Fibroblast of skin of left biceps (primary cell): ENCODE measurements at places on chromosomes 3 and 15.
A peak's percentile ranks its signal among the peaks of the same experiment; 100 is the strongest.

GRCh38 chr3:170323331-170323730 is 34.2 kb upstream of the SKIL start:
- DNase-seq = no peak

- peak; percentile 72 for DNase-seq
These were observed 80.7 kb upstream of the ALDH1L1 start for GRCh38 chr3:126261037-126261436.

- no peak for DNase-seq
These were observed at the start of gene TRANK1 for GRCh38 chr3:36944641-36945270. Gene TRANK1, minus strand, starts transcription at chr3:36945054. Its CDS starts 245 bp downstream, at chr3:36944809.

GRCh38 chr15:70604666-70605315 is 158.6 kb downstream of the UACA start:
- no peak for DNase-seq

GRCh38 chr3:31833391-31834190 is 147.5 kb downstream of the OSBPL10 start:
- no peak for DNase-seq

DNA sequence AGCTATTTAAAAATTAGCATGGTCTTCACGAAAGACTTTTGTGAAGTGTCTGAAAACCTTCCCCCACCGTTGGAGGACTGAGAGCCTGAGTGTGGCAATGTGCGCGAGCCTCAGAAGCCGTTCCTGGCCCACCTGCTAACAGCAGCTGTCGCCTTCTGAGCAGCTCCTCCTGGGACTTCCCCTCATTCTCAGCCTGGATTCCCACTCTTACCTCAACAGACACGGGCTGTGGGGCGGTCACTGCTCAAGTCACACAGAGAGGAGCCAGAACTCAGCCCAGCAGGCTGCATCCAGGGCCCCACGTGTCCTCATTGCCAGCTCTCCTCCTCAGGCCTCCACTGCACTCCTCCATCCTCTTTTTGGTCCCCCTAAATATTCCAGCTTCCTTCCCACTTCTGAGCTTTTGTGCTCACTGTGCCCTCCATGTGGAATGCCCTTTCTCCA is 7.8 kb downstream of the DNASE1L3 start:
- DNase-seq = no peak

DNA sequence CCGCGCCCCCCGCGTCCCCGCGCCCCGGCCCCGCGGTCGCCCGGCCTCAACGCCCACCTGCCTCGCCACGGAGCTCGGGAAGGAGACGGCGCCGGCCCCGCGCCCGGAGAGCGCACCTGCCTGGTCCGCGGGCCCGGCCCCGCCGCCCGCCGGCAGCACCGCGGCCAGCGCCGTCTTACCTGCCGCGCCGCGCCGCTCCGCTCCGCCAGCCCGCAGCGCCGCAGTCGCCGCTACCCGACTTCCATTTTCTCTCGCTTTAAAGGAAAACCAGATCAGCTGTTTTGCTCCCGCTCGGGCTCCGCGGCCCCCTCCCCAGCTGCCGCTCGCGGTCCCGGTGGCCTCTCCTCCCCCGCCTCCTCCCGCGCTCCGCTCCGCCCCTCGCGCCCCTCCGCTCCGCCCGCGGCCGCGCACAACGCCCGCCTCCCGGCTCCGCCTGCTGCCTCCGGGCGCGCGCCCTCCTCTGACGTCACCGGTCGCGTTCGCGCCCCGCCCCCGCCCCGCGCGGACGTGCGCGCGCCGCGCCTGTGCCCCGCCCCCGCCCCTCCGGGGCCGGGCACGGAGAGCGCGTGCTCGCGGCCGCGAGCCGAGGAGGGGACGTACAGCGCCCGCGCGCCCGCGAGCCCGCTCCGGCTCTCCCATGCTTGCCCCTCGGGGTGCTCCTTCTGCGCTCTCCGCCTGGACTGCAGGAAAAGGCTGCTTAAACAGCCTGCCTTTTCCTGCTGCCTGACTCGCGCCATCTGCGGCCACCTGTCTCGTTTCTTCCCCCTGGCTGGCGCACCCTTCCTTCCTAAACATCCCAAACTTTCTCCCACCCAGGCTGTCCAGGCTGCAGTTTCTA is 159.8 kb upstream of the CHRNA7 start:
- DNase-seq = peak; percentile 57

- DNase-seq = peak; percentile 65
These were observed 369.9 kb upstream of the MCTP2 start for GRCh38 chr15:93861413-93861812.

- no peak for DNase-seq
These were observed 54.1 kb downstream of the GUCA1C start for GRCh38 chr3:108899530-108899929.

DNA sequence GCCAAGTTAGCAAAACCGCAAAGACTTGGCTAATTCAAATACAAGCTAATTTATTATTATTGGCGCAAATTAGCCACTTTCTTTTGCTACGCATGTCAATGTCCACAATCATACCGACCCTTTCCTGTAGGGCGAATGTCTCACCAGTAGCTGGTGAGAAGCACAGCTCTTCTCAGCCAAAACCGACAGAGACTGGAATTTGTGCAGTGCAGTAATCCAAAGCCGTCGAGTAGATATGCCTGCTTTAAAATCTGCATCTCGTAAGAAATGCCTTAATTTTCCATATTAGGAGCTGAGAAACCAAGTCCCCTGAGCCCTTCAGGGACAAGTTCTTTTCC is 614 bp upstream of the MINDY2 start:
- DNase-seq = peak; percentile 52
